Stimulated activated CD4-positive, alpha-beta T cell treated with anti-CD3 and anti-CD28 coated beads, Interleukin-15, amount 100 ng/mL, for 24 hours (primary cell): ENCODE measurements at places on chromosomes 2 and 18.

DNA sequence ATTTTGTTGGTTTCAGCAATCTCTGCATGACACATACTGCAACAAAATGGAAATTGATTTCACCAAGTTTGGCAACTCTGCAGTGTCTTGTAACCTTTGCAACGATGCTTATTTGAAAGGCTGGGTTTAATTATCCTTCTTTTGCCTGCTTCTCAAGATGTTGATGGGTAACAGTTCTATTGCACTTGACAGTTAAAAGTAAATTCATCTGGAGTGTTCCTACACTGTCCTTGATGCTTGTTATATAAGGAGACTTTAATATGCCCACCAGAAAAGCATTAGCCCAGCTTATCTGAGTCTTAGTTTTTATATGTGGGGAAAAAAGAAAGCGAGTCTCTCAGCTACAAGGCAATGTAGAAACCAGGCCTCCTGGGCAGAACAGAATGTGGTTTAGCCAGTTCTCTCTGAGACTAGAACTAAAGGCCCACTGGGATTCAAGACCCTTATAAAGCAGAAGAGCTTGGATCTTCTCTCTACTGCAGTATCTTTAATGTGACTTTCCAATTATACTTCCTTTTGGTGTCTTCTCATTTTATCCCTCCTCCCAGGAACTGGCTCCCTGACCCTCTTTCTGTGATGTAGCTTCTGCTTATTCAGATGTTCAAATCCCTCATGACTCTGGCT lies 106.8 kb upstream of the LYPD6 start:
- no peak for DNase-seq

DNA sequence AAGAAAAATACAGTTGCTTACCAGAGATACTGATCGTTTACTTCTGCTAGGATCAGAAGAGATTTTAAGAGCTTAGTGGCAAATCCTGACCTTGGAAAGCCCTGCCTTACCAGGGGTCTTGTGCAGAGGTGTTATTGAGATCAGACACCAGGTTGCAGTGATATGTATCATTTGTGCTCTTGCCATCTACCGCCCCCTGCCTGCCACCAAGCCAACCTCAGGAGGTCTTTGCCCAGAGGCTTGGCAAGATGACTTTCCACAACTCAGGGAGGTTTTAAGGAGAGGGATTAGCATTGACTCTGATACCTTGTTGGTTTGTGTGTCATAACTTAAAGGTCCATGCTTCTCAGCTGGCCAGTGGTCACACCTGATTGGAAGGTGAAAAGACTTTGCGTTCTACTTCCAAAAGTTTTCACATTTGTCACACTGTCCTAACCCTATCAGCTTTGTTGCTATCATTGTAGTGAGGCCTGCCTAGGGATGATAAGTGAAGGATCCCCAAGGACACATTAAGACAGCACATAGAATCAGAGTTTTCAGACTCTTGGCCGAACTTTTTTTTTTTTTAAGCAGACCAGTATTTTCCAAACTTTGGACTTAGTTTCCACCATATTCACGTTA lies 46.2 kb upstream of the MGAT5 start:
- DNase-seq, result peak; percentile 73

DNA sequence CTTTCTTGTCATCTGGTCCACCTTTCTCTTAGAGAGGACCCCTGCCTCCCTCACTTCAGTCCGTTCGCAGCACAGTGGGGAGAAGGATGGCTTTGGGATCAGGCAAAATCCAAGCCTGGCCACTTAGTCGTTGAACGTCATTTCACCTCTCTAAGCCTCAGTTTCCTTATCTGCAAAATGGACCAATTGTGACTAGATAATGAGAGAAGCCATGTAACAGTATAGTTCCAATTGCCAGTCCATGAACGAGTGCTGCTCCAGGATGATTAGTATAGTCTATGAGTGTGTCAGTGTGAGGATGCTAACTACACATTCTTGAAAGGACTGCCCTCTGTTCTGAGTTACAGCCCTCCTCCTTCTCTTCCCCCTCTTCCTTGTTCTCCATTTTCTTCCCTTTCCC lies 1.1 kb downstream of the INHA start:
- DNase-seq, result no peak

- DNase-seq, result no peak
Measured at GRCh38 chr2:190578158-190579057, 43.9 kb upstream of the NEMP2 start.
